ENCODE measurements at places on chromosomes 3 and 15.
A peak's percentile ranks its signal among the peaks of the same experiment; 100 is the strongest.

GRCh38 chr15:60899322-60899966 is 329.7 kb downstream of the RORA start:
- DNase-seq: no peak

- no peak for DNase-seq
These were observed 26.1 kb upstream of the KLHL6 start for GRCh38 chr3:183581496-183582155.

DNA sequence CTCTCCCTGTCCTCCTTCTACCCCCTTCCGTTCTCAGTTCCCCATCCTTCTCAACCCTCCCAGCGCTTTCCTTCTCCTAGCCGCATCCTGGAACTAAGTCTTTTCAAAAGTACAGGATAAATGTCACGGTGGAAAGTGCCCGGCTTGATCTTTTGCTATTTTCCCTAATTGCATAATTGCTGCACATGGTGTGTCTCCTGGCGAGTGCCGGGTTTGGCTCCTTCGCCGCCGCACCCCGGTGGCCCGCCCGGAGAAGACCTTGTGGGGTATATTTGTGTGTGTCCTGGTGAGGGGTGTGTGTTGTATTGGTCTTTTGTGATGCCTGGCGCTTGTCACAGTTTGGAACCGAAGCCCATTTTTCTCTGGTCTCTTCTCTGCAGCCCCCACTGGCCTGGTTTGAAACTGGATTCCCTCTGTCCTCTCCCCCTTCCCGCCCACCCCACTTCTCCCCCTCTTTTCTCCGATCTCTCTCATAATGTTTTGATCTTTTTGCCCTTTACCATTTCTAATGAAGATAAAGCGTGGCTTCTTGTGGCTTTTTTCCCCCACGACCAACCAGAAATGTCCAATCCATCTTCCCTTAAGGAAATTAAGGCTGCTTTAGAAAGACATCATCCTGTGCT is 692 bp downstream of the UBE2E2 start:
- peak; percentile 24 for DNase-seq

GRCh38 chr3:108324177-108324576 is 27.8 kb downstream of the HHLA2 start:
- DNase-seq: no peak

GRCh38 chr3:31968927-31969418 is 12.1 kb downstream of the OSBPL10 start:
- peak; percentile 98 for DNase-seq

- DNase-seq: no peak
These were observed 88.4 kb downstream of the FRMD4B start for GRCh38 chr3:69297501-69297900.

DNA sequence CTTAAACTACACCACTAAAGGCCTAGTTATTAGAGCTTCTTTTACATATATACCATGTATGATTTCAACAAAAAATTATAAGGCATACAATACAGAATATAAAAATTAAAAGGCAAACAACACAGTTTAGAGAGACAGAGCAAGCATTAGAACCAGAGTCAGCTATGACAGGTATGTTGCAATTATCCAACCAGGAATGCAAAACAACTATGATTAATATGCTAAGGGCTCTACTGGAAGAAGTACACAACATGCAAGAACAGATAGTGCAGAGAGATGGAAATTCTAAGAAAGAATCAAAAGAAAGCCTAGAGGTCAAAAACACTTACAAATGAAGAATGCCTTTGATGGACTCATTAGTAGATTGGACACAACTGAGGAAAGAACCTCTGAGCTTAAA is 39.6 kb downstream of the CCDC54 start:
- peak; percentile 69 for DNase-seq

GRCh38 chr3:146133441-146133840 is 27.5 kb downstream of the PLOD2 start:
- no peak for DNase-seq

DNA sequence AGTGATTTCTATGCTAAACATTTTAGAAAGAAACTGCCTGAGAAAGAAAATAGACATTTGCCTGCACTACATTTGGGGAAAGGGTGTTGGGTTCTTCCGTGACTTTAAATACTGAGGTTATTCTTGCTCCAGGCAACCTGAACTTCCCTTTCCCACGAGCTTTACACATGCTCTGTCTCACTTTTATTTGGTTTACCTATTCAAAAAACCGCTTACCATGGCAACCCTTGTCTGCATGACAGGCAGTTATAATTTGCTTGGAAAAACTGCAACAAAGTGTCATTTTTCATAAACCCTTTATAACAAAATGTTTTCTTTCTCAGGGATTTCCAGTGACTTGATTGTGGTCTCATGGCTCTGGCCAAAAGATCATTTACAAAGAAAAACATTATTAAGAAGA is 416.3 kb upstream of the MEIS2 start:
- no peak for DNase-seq

DNA sequence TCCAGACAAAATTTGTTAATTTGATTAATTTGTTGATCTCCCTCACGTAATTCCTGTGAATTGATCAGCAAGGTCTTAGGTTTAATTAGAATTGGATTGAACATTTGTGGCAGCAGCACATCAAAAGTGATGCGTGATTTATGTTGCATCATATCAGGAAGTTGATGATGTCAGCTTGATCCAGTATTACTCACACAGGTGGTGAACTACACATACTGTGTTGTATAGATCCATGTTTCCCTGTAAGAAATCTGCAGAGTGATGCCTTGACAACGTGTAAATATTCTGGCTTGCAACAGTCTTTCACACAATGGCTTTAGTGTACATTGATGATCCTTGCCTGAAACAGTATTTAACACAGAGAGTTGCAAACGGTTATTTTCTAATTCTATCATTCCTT is 200.4 kb downstream of the ADAMTSL3 start:
- DNase-seq: no peak

GRCh38 chr15:33402600-33402999 is 91.8 kb downstream of the RYR3 start:
- no peak for DNase-seq

- no peak for DNase-seq
These were observed 7.7 kb downstream of the CCDC54 start for GRCh38 chr3:107384907-107385306.

GRCh38 chr3:62332835-62333244 is 40.5 kb downstream of the FEZF2 start:
- peak; percentile 22 for DNase-seq

DNA sequence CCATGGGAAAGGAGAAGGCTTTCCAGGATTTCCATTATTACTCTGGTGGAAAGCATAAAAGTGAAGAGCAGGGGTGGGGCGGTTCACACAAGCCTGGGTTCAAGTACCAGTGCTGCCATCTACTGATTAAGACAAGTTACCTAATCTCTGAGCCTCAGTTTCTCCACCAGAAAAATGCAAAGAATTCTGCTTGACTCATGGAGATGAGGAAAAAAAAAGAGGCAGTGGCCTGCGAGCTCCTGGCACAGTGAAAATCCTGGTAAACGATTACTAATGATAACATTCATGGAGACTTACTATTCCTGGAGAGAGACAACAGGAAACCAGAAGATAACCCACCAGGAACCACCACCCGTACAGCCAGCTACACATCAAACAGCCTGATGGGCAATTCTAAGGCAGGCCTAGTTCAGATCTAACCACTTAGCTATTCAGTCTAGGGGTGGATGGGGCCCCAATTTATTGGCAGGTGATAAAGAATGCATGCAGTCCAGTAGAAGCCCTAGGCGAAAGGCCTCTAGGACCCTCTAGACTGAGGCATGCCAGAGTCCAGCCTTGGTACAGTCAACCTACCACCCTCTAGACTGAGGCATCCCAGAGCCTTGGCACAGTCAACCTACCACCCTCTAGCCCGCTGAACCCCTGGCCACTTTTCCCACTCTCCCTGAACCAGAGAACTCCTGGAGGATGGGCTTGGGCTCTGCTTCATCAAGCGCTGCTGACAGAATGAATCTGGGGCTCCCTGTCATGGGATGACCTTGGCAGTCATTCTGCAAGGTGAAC is 2.5 kb downstream of the AMOTL2 start:
- DNase-seq: no peak

- DNase-seq: peak; percentile 42
These were observed 195.6 kb downstream of the TCF12 start for GRCh38 chr15:57114070-57114469.

DNA sequence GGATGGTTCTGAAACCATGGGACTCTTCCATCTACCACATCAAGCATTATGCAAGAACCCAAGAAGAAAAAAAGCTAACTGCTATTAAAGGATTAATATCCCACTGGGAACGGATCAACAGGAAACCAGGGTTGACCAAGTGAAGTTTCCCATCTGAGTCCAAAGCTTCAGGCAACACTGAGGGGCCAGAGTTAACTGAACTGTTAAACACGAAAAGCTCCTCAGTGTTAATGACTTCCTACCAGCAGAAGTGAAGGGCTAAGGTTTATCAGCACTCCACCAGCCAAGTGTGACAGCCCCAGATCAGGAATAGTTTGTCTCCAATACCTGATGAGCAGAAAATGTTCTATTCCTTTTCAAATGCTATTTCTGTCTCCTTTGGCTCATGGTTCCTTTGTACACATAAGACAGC is 36.7 kb downstream of the PTPN9 start:
- peak; percentile 61 for DNase-seq

DNA sequence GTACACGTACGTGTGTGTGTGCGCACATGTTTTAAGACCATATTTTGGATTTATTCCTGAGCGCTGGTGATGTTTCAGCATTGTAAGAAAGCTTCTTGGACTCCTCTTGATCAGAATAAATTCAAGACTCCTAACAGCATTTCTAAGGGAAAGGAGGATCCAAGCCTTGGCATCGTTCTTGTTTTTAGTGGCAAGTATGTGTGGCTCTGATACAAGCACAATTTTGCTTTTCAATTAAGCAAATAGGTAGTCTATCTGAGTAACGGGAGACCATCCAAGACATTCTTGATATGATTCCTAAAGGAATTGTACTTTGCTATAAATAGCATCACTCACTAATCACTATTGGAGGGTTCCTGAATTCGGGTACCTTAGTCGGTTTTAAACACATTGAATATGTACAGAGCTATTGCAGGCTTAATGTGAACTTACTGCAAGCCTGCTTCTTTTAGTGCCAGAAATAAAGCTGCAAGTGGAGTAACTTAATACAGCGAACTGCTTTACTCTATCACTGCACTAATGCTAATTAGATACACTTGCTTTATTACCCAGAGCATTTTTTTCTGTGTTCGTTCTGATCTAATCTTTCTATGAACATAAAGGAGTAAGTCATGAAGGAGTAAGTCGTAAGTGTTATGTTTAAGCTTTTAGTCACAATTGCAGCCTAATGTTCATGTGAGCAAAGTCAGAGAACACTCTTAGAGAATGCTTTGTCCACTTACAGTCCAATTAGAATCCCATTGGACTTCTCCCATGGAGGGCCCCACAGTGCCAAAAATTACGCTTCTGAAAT is 186.3 kb downstream of the MCTP2 start:
- no peak for DNase-seq

- DNase-seq: no peak
These were observed 362.7 kb upstream of the CFAP20DC start for GRCh38 chr3:59412516-59412915.

- DNase-seq: no peak
These were observed 155.7 kb downstream of the DOCK3 start for GRCh38 chr3:50830451-50830850.

GRCh38 chr3:78426454-78426853 is 1341.3 kb downstream of the ROBO1 start:
- no peak for DNase-seq

DNA sequence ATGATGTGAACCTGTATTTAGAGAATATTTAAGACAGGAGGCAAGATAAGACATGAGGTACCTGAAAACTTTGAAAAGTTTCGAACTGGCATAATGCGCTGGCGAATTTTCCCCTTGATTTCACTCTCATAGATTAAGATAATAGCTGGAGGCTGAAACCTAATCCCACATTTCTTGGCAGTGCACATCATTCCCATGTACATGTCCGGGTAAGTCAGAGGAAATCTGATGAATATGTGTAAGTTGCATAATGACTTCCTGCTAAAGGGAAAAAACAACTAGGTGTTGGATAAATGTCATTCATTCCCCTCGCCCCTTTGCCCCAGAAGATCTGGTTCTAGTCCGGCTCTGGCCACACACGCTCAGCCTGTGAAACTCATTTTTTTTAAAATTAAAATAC is 3.6 kb downstream of the CEP19 start:
- DNase-seq: no peak

- DNase-seq: peak; percentile 77
These were observed 36.2 kb downstream of the BBS4 start for GRCh38 chr15:72722071-72722696.

- no peak for DNase-seq
These were observed 35.2 kb downstream of the PTPN23 start for GRCh38 chr3:47416041-47416440.

DNA sequence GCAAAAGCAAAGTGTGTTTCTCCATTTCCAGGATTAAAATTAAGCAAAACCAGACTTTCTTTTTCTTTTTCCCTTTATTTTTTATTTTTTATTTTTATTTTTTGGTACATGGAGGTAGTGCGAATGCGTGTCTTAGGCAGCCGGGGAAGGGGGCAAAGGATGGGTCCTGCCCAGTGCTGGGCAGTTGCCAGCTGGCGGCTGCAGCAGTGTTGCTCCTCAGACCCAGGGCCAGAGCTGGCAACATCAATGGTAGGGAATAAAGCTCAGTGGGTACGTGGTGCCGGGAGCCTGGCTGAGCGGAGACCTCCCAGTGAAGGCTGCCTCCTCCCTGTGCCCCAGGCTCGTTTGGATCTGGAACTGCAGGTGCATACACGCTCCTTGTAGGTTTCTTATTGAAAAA is 46.3 kb downstream of the POLR2M start:
- no peak for DNase-seq

DNA sequence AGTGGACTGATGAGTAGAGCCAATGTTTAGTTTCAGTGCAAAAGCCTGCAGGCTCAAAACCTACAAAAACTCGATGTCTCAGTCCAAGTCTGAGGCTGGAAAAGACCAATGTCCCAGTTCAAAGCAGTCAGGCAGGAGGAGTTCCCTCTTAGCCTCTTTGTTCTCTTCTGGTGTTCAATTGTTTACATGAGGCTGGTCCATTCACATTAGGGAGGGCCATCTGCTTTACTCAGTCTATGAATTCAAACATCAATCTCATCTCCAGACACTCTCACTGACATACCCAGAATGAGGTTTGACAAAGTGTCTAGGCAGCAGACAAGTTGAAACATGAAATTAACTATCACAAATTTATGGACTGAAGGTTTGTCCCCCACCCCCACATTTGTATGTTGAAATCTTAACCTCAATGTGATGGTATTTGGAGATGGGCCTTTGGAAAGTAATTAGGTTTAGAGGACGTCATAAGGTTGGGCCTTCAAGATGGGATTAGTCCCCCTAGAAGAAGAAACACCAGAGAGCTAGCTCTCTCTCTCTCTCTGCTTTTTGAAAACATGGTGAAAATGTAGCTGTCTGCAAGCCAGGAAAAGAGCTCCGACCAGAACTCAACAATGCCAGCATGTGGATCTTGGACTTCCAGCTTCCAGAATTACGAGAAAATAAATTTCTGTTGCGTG is 438.5 kb upstream of the RGMA start:
- DNase-seq: no peak

GRCh38 chr15:33190539-33190938 is 4.0 kb downstream of the FMN1 start:
- DNase-seq: no peak

Data from fibroblast of villous mesenchyme (primary cell).